ENCODE measurements at places on chromosomes 1 and 21. TPM values are rescaled to one million over a fixed set of nuclear protein-coding genes. Genes with fewer than 3 reads are reported as not detected.

The XCL1 gene
- total RNA-seq, result not detected

The KIRREL1 gene
- total RNA-seq, result 145 TPM

The LEPROT gene
- total RNA-seq, result 53.6 TPM

The SPATA45 gene
- total RNA-seq, result not detected

The WNT9A gene
- 26.5 TPM for total RNA-seq

The SCAMP3 gene
- 200 TPM for total RNA-seq

The DNAI4 gene
- total RNA-seq, result 7.2 TPM

The SGIP1 gene
- total RNA-seq, result 1.6 TPM

The KRTAP19-3 gene
- total RNA-seq, result not detected

The LCE1D gene
- not detected for total RNA-seq

The PLXNA2 gene
- 0.98 TPM for total RNA-seq
